ENCODE measurements at places on chromosomes 12 and 14.

GRCh38 chr12:17348311-17348710 is 741.7 kb downstream of the RERGL start:
- no peak for DNase-seq

DNA sequence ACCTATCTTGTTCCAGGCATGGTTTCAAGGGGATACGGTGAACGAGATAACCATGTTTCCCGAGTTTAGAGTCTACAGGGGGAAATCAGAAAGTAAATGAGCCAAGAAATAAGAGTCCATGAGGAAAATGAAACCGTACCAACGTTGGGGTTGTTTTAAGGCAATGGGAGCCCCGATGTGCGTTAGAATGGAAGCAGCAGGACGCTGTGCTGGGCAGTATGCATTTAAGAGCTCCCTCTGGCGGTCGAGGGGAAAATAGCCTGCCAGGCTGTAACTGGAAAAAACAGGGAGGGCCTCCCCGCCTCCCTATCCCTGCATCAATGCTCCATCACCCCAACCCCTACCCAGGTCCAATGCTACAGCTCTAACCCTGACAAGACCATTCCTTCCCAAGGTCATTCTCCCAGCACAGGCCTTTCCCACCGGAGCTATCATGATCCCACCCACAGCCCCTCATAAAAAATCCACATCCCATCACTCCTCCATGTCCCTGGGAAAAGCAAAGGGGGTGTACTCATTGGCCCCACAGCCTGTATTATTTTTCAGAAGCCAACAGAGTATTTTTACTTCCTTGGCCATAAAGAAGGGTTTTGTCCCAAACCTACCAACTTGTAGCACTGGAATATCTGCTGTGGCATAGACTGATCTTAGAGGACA is 226.3 kb upstream of the NOS1 start:
- peak; percentile 78 for DNase-seq

GRCh38 chr14:90483571-90483974 is 86.7 kb downstream of the CALM1 start:
- no peak for DNase-seq

GRCh38 chr14:103185051-103186029 is 62.1 kb downstream of the TNFAIP2 start:
- no peak for DNase-seq

- peak; percentile 12 for DNase-seq
Measured at GRCh38 chr14:26596543-26597061, 1.2 kb downstream of the NOVA1 start.

- no peak for DNase-seq
Measured at GRCh38 chr12:112877006-112877405, 29.8 kb upstream of the OAS1 start.

DNA sequence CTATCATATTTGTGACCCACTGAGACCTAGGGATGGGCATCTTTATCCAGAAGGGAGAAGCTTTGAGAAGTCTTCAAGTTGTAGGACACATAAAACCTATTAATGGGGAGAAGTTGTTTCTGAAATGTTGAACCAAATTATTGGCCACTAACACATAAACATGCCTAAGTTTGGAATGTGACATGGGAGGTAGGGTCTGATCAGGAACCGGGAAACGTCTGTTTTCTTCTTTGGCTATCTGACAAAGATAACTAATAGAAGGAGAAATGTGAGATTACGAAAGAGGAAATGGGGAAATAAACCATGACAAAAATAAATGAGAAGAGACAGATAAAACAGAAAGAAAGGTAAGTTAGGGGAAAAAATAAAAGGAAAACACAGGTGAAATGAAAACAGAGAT is 425.2 kb downstream of the EGLN3 start:
- no peak for DNase-seq

Data from nephron progenitor cell (in vitro differentiated cells).